Activated CD8-positive, alpha-beta memory T cell treated with anti-CD3 and anti-CD28 coated beads for 1 hour (primary cell): ENCODE measurements at places on chromosomes 1 and 21.
A peak's percentile ranks its signal among the peaks of the same experiment; 100 is the strongest.

DNA sequence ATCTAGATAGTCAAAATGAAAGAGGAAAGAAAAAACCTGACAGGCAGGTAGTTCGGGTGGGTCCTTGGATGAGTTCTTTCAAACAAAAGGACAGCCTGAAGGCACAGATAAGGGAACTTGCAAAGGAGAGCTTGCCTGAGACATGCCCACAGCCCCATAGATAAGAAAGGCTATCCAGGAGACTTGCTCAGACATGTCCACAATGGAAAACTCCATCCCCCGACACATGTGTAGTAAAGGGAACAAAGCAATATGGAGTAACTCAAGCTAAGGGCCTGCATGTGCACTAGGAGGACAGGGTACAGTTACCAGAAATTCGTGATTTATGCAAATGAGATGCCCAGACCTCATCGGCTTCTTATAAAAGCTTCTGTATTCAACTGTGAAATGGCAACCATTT is 281.5 kb downstream of the NEGR1 start:
- no peak for DNase-seq

- no peak for DNase-seq
These were observed 18.3 kb upstream of the EPB41 start for GRCh38 chr1:28895896-28896608.

DNA sequence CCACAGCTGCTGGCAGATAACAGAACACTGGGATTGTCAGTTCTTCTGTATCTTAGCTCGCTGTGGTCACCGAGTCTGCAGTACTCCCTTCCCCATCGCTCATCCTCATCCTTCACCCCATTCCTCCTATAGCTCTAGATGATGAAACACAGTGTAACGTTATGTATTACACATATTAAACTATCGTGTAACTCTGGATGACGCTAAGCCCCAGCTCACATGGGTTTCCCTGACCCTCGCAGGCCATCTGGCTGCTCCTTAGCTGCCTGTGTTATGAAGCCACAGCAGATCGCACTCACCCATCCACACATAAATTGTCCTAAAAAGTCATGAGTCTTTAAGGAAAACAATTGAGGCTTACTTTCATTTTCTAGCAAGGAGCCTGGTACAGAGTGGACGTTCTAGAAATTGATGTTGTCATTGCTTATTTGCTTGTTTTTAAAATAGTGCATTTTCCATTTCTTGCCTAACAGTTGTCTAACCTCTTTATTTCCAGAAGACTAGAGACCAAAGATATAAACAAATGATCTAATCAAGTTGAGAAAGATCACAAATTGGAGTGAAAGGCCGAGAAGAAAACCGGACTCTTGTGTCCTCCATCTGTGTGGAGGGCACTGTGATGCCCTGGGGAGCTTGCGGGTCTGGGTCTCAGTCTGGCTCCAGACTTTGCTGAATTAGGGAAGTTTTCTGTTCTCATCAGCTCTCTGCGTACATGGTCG is 24.3 kb upstream of the PCP4 start:
- no peak for DNase-seq

GRCh38 chr1:12540580-12541273 is 77.3 kb downstream of the DHRS3 start:
- no peak for DNase-seq

- DNase-seq: no peak
These were observed 34.7 kb downstream of the PDE4B start for GRCh38 chr1:65827346-65827745.

DNA sequence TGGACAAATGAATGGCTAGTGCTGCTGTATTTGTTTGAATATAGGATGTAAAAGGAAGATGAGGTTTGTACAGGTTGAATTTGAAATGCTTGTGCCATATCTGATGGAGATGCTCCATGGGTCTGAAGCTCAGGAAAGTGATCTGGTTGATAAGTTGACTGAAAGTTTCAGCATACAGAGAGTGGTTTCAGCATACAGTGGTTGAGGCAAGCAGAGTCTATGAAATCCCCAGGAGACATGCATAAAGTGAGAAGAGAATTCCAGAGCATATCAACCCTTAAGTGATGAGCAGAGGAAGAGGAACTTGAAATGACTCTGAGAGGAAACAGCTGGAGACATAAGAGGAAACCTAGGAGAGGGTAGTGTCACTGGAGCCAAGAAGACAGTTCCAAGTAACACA is 21.7 kb downstream of the TCHHL1 start:
- no peak for DNase-seq

DNA sequence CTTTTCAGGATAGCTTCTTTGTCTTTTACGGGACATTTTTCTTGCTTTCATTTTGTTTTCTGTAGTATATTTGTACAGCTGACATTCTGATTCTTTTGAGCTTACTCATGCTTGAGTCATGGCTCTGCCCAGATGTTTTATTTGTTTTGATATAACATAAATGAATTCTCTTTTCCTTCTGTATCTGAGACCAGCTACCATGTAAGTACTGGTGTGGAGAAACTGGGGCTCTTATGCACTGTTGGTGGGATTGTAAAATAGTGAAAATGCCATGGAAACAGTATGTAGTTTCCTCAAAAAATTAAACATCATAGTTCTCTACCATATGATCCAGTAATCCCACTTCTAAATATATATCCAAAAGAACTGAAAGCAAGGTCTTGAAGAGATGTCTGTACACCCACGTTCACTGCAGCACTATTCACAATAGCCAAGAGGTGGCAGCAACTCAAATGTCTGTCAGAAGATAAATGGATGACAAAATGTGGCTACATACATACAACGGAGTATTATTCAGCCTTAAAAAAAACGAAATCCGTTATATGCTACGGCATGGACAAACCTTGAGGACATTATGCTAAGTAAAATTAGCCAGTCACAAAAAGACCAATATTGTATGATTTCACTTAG is 61.4 kb downstream of the EIF2B3 start:
- no peak for DNase-seq

DNA sequence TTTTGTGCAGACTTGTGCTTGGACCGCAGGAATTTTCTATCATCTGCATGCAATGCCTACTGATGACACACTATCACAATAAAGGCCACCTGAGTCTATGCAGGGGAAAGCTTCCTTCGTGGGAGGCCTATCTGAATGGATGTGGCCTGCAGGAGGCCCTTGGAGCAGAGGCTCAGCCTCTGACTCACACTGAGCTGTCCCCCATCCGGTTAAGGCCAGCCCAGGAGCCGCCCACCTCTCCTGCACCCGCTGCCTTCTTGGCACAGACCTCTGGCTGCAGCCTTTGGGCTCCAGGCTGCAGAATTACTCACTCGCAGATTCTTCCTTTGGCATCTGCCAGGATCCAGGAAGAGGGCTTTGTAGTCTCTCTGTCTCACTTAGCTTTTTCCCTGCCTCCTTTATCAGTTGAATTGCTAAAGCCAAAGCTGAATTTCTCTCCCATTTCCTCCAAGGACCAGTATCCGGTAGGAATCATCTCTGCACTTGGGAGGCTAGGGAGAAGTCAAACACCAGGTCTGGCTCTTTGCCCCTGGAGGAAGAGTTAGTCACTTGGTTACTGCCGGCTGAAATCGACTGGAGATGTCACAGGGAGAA is 65.1 kb upstream of the JUN start:
- DNase-seq: no peak

GRCh38 chr1:98653123-98653522 is 8.4 kb upstream of the SNX7 start:
- DNase-seq: no peak

DNA sequence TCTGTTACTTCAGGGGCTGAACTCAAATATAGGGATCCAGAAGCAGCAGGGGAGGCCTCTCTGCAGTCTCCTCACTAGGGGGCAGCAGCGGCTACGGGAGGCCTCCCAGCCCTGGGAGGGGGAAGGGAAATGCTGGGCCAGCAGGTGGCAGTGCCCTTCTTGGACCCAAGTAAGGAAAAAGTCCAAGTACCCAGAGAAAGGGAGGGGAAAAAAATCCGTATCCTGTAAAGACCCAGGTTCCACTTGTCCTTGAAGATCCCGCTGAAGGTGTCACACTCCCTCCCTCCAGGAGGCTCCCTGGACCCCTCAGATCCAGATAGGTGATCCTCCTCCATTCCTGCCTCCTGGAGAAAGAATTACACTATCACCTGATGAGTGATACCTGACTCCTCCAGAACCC is 14.1 kb upstream of the NUAK2 start:
- DNase-seq: peak; percentile 30

- DNase-seq: no peak
These were observed 637.9 kb upstream of the RGS18 start for GRCh38 chr1:191520345-191520744.

DNA sequence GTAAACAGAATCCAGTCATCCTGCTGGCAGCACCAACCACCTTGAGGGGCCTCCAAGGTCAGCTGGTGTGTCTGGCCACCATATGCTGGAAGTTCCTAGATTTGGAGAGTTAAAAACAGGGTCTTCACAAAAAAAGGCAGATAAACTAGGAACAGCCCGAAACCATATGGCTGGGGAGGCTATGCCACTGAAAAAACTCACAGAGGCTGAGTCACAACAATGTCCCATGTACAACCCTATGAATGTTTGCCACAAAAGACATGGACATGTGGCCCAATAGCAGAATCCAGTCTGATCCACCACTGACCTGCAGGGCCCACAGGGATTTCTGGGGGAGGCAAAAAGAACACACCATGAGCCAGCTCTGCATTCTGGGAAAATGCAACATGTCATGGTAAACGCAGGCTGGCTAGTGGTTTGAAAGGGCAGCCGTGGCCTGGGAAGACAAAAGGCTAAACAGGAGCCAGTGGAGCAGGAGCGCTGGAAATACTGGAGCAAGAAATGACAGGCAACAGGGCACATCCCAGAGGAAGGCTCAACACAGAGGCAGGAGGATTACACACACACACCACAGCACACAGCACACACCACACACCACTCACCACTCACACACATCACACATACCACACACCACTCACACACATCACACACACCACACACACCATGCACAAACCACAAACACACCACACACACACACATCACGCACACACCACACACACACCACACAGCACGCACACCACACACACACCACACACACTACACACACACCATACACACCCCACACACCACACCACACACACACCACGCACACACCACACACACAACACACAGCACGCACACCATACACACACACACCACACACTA is 55.4 kb downstream of the HSF2BP start:
- DNase-seq: no peak

GRCh38 chr21:39854572-39854971 is 12.7 kb upstream of the PCP4 start:
- no peak for DNase-seq

- DNase-seq: no peak
These were observed 141.9 kb upstream of the LRRC7 start for GRCh38 chr1:69425871-69426270.

- no peak for DNase-seq
These were observed 220.5 kb upstream of the SGIP1 start for GRCh38 chr1:66313429-66313828.

GRCh38 chr1:222844411-222844779 is 29.6 kb downstream of the DISP1 start:
- DNase-seq: no peak

GRCh38 chr1:116105996-116106395 is 5.2 kb upstream of the MAB21L3 start:
- DNase-seq: no peak

DNA sequence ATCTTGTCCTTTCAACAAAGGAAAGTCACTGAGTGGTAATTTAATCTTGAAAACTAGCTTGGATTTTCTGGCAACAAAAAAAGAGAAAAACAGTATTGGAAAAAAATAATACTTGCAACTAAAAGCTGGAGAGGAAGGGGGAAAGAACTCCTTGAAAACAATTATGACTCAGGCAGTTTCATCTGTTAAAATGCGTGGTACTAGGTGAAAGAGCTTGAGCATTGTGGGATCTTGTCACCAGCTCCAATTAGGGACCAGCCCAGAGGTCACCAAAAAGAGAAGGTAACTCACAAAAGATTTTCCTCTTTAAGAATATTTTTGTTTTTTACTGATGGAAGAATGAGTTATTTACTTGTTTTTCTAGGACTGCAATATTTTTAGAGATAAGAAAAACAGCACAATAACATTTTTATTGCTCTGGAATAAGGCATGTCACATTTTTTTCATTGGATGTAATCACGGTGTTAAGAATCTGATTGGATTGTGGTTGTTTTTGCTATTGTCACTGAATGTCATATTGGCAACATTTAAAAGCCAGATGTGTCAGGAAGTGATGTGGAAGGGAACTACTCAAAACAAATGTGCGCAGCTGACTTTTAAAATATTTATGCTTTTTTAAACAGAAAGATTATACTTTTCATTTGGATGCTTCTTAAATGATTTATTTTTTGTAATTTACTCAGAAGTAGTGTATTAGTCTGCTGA is 78.5 kb upstream of the ADAMTS5 start:
- no peak for DNase-seq

- DNase-seq: no peak
These were observed 13.4 kb downstream of the SWT1 start for GRCh38 chr1:185170291-185170848.

GRCh38 chr21:39519835-39520234 is 68.1 kb downstream of the SH3BGR start:
- DNase-seq: no peak

DNA sequence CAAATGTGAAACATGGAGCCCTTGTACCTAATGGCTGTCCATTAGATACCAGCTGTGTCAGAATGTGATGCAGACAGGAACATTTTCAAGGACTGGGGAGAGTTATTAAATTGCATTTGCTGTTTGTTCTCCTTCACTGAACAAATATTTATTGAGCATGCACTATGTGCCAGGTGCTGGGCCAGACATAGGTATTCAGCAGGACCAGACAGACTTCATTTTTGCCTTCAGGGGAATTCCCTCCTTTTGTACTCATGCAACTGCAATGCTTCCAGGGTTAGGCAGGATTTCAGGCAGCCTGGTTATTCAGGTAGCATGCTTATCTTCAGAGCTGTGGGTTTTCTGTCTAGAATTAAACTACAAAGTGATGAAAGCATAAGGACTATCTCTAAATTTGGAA is 64.2 kb upstream of the SMYD2 start:
- no peak for DNase-seq

DNA sequence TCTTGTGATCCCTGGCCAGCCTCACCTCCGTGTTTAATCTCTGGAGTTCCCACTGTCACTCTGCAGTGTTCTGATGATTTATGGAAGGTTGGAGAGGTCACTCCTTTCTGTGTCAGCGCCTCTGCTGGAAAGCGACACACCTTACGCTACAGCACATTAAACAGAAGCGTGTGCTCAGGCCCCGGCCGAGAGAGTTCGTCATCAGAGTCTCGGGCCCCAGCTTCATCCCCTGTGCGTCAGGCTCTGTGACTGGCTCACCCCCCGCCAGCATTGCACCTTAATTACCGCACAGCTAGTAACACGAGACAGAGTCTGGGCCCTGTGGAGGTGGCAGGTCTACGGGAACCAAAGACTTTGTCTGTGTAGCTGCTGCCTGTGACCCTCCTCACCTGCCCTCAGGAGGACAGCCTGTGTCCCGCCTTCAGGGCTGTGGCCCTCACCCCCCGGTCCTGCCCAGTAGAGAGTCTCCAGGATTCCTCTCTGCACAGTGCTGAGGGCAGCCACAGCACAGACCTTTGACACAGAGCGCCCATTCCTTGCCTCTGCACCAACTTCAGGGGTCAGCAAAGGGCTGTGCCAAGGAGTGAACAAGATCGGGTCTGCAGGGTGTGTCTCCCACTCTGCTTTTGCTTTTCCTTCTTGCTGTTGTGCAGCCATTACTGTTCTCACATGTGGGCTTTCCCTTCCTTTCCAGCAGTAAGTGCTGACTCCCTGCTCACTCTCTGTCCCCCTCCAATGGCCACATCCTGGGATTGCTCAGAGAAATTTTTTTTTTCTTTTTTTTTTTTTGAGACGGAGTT is 157.6 kb downstream of the PGBD5 start:
- DNase-seq: no peak
